ENCODE measurements at places on chromosomes 11 and 22.

GRCh38 chr11:129643031-129643721, 172.5 kb upstream of the TMEM45B start:
- peak; percentile 21 for DNase-seq

GRCh38 chr11:107695446-107695845, 16.4 kb downstream of the SLN start:
- DNase-seq, result no peak

DNA sequence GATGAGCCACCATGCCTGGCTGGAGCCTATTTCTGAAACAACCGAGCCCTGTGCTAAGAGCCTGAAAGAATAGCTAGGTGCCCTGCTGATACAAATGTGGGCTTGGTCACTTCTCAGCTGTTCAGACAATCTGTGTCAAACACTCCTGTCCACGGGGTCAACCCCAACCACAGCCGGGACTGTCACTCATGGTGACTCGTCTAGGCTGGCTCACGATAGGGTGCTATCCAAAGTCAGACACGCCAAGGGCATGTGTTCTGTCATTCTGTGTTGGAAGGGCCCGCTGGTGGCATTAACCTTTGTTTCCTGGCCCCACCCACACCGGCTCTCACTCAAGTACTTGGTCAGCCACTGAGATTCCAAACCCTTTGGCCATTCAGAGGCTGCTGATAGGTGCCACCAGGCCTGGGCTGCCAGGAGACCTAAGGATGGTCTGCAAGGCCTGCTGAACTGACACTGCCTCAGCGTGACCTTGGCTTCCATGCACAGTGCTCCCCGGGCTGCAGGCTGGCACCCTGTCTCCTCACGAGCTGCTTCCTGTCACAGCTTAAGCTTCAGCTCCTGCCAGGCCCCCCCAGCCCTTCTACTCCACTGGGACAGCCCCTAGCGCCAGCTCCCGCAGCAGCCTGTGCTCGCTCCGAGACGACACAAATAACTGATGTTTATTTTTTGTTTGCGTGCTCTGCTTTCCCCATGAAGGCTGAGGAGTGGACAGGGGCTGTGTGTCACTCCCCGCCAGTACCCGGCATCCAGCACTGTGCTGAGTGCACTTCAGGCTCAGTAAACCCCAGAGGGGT, 14.2 kb upstream of the CDC42BPG start:
- peak; percentile 63 for DNase-seq

GRCh38 chr11:47345890-47346563, 6.5 kb downstream of the MYBPC3 start:
- DNase-seq, result no peak

Data from stimulated activated CD4-positive, alpha-beta T cell treated with anti-CD3 and anti-CD28 coated beads, Interleukin-2, amount 100 ng/mL, for 24 hours (primary cell).